ENCODE measurements at places on chromosomes 16 and 17.

GRCh38 chr17:42097691-42098631 lies at the start of gene ZNF385C:
Gene ZNF385C (minus strand): TSS chr17:42098473. CDS start chr17:42063056, 35,417 bp downstream.
- DNase-seq = no peak

- no peak for DNase-seq
These were observed 491.3 kb downstream of the TMEM114 start for GRCh38 chr16:8098947-8099512.

GRCh38 chr16:81520560-81521135 lies 76.0 kb downstream of the CMIP start:
- DNase-seq = no peak

GRCh38 chr17:56298846-56299245 lies 145.6 kb downstream of the ANKFN1 start:
- DNase-seq = no peak

GRCh38 chr17:57806167-57806830 lies 43.5 kb downstream of the MRPS23 start:
- DNase-seq = no peak

DNA sequence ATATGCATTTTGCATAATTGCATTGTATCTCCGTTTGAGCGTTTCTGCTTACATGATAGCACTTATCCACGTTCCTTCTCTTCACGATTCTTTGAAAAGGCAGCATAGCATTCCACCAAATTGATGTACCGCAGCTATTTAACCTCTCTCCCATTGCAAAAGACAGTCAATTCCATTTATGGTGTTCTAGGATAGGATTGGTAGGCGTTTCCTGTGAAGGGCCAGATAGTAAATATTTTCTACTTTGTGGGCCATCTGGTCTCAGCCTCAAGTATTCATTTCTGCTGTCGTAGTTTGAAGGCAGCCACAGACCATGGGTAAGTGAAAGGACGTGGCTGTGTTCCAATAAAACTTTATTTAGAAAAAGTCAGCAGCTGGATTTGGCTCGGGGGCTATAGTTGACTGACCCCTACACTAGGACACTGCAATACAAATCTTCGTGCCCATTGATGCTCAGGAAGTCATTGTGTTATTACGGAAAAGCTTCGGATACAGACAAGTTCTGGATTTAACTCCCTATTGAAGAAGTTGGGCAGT lies 10.1 kb downstream of the SNX29 start:
- DNase-seq = no peak

DNA sequence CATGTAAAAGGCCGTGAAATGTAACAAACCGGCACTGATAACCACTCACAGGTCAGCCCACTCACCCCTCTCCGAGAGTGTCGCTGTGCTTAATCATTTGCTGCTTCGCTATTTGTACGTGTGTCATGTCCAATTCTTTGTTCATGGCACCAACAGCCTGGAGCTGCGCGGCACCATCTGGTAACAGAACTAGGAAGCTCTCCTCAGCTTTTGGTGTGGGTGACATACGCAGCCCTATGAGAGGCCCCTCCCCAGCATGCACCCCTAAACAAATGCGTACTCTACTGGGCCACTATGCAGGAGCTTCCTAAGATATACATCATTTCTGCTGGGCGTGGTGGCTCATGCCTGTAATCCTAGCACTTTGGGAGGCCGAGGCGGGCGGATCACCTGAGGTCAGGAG lies 2.3 kb upstream of the PECAM1 start:
- DNase-seq = no peak

GRCh38 chr16:450785-451512 lies 25.5 kb downstream of the RAB11FIP3 start:
- no peak for DNase-seq

Measured in cardiac fibroblast (primary cell).